Stimulated activated CD4-positive, alpha-beta T cell treated with anti-CD3 and anti-CD28 coated beads, Interleukin-1b, Interleukin-23, amount 100 ng/mL, for 4 hours (primary cell): ENCODE measurements at places on chromosomes 2 and 18.

GRCh38 chr2:164429354-164429753, 191.9 kb downstream of the GRB14 start:
- DNase-seq, result no peak

GRCh38 chr2:156907806-156908205, 349.7 kb upstream of the GALNT5 start:
- DNase-seq, result no peak

- no peak for DNase-seq
Observed at GRCh38 chr18:75170916-75171315, 38.0 kb downstream of the PTGR3 start.

GRCh38 chr2:226420646-226421045, 379.0 kb downstream of the IRS1 start:
- no peak for DNase-seq

- no peak for DNase-seq
Observed at GRCh38 chr2:163764566-163764965, 28.8 kb upstream of the FIGN start.

- no peak for DNase-seq
Observed at GRCh38 chr2:60520917-60521539, 32.4 kb downstream of the BCL11A start.

GRCh38 chr18:51110073-51110797, 80.2 kb downstream of the SMAD4 start:
- peak; percentile 74 for DNase-seq

DNA sequence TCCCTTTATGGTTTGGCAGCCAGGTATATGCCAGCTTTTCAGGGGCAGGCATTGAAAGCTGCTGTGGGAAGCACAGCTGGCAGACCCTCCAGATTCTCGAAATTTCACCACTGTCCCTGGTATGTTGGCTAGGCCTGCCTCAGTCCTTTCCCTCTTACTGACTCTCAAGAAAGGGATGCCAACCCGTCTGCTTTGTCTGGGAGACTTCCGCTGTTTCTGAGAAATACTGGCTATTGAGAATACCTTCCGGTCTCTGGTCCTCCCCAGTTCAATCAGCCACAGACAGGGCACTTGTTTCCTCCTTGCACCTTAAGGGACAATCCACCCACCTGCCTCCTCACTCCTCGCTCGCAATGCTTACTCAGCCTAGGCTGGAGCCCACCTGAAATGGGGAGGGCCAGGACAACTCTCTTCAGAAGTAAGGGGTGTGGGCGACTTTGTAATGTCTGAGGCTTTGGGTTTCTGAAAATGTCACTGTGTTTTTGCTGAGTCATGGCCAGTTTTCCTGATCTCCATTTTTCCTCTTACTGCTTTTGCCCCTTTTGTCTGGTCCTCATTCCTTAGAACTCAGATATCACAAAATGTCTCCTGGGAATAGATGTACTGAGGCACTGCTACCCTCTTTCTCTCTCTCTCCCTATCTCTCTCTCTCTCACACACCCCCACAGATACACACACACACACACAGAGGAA, 571.1 kb downstream of the TNS1 start:
- no peak for DNase-seq

GRCh38 chr2:169983506-169983905, 156.3 kb downstream of the UBR3 start:
- no peak for DNase-seq

DNA sequence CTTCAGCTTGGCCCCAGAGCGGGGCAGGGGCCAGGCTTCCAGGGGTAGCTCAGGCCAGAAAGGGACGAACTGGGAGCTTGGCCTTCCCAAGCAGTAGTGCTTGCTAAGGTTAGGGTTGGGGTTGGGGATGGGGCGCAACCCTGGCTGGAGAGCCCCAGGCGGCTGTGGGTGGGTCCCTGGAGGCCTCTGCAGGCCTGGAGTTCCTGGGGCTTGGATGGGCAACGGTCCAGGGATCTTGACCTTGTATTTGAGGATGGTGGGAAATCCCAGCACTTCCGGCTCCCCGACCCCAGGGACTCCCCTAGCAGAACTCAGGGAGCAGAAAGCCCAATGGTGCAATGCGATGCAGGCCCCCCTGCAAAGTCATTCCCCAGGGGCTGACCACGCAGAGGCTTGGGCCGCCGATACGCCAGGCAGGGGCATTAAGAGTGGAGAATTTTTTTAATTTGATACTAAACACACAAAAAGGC, 12.6 kb upstream of the MLPH start:
- DNase-seq, result no peak

DNA sequence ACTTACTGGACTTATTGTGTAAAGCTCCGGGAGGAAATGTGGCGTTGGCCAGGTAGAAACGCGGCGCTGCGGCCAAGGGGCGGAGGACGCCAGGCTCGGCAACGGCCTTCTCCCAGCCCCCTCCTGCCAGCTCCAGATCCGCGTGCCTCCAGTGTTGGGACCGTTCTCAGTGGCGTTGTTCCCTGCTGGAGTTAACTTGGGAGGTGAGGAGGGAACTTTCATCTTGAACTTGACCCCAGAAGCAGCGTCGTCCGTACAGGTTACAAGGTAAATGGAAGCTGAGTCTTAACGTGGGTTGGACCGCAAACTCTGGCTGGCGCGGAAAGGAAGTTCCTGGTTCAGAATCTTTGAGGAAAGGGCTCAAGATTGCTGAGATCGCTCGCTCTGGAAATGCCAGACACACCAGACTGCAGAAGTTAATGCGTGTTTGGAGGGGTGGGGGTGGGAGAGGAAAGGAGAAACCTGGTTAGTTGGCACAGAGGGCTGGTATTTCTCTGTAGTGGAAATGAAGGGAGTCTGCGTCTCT, 1.3 kb downstream of the TANC1 start:
- no peak for DNase-seq

DNA sequence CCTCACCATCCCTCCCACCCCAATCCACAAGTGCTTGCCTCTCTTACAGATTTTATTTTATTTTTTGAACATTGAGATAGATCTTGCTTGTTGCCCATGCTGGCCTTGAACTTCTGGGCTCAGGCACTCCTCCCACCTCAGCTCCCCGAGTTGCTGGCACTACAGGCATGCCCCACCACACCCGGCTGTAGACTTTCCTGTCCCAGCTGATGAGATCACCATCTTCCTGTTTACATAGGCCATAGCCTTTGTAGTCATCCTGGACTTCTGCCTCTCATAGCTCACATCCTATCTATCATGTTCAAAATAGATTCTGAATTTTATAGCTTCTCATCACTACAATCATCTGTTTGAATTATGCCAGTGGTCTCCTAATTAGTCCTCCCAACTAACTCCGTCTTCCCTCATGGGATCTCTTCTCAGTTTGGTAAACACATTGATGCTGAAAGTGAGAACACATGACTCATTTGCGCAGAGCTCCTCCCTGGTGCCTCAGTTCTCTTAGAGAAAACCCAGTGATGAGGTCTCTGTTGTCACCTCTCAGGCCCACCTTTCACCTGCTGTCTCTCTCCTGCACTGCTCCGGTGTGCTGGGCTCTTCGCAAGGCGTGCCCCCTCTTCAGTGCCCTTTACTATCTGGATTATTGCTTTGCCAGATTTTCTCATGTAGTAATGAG, 243.0 kb downstream of the ZNF407 start:
- no peak for DNase-seq

- no peak for DNase-seq
Observed at GRCh38 chr2:9617749-9618148, 13.0 kb downstream of the YWHAQ start.

GRCh38 chr2:154195644-154196195, 324.0 kb downstream of the GALNT13 start:
- DNase-seq, result no peak

- DNase-seq, result no peak
Observed at GRCh38 chr18:56652802-56653201, 1.6 kb downstream of the WDR7 start.

DNA sequence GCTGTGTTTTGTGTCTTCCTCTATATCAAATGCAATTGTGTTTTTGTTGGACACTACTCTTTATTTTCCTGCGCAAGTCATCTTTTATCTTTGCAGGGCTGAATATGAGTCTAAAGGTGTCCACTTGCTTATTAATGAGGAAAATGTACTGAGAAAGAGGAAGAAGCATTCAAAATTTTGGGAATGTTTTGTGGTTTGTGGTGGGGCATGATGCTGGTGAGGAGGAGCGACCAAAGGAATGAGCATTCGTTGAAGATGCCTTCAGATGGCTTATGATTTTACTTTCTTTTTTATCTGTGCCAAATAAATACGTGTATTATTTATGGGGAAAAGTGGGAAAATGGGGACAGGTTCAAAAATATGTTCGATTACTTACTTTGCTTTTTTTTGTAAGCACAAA, 63.9 kb upstream of the SMIM21 start:
- no peak for DNase-seq

GRCh38 chr2:220966636-220967035, 605.5 kb downstream of the EPHA4 start:
- DNase-seq, result no peak

DNA sequence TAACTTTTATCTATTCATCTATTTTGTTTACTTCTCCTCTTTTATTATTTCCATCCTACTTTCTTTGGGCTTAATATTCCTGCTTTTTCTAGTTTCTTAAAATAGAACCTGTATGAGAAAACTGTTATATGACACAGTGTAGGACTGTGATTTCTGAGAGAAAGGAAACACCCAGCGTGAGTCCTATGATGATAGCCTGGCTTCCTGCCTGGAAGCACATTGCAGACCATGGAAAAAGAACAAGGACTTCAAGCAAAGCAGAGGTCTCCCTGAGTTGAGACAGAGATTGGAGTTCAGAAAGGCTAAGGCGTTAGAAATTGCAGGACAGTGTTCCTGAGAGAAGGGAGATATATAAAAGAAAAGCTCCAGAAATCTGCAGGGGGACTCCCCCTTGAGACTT, 7.8 kb downstream of the RBM44 start:
- no peak for DNase-seq

DNA sequence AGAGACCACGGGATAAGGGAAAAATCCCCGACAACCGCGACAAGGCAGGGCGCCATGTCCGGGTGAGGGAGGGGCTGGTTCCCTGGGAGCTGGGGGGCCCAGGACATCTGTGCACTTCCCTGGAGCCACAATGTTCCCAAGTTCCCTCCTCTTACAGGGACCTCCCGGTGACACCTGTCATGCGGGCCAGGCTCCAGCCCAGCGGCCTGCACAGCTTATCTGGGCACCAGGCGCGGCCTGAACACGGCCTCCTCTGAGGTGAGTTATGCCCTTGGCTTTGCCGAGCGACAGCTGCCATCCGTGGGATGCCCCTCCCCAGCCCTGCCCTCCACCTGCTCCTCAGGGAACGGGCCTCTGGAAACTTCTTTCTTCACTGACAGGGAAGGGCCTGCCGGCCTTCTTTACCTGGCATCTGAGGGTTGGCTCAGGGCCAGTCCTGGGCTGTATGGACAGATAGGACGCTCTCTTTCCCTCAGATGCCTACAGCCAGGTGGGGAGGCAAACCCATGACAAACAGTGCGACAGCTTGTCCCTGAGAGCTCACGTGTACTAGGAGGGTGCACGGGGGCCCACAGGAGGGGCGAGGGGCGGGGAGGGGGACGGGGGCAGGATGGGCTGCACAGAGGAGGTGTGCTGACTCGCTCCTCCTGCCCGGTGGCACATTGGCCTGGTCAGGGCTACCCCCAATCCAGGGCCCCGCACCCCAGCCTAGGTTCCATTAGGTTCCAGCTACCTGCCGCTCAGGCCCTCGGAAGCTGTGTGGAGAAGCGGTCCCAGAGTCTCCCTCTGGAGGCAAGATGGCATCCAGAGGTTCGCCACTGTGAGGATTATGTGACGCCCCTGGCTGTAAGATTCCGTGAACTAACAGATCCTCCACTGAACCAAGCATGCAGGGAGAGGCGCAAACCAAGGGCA, 34.9 kb upstream of the HPCAL1 start:
- DNase-seq, result no peak

- no peak for DNase-seq
Observed at GRCh38 chr2:229749779-229750178, 35.4 kb upstream of the DNER start.

GRCh38 chr18:11957636-11958035, 23.7 kb upstream of the IMPA2 start:
- no peak for DNase-seq

GRCh38 chr2:189500456-189501160, 59.3 kb downstream of the WDR75 start:
- DNase-seq, result no peak

DNA sequence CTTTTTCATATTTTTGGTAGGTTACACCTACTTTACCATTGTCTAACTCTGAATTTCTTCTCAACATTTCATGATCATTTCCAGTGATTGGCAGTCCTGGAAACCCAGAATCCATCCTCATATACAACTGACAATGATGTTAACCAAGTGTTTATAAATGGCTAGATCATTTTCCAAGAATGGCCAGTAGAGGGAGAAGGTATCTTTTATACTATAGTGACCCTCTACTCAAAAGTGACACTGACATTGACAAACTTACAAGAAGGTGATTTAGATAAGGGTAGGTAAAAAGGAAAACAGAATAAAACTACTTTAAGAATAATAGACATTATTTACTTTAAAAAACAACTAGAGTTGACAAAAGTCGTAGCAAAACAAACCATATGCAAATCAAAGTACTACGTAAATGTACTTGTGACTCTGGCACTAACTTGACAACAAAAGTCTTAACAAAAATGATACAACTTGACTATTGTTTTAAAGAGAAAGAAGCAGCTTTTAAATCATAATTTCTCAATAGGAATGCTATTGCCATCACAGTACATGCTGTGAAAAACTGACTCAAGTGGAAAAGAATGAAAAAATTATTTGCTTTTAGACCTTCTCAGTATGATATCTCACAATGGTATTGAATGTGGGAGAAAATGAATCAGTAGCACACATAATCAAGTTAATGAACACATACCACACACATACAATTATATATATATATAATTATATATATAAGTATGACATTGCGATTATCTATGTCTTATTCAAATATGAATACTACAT, 76.6 kb upstream of the GRB14 start:
- DNase-seq, result no peak

- no peak for DNase-seq
Observed at GRCh38 chr18:23924813-23925212, 89.7 kb upstream of the TTC39C start.

DNA sequence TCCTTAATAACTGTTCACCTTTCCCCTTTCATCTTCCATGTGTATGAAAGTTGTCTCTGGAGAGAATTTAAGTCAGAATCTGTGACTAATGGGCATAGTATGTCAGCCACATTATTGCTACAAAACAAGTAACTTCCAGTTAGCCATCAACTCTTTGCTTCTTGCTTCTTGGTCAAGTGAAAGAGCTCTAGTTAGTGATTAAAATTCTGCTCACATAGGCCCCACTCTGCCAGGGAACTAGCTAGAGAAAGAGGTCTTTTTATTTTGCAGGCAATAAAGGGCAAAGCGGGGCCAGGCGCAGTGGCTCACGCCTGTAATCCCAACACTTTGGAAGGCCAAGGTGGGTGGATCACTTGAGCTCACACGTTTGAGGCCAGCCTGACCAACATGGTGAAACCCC, 64.6 kb downstream of the COLEC12 start:
- no peak for DNase-seq

- no peak for DNase-seq
Observed at GRCh38 chr18:22176420-22177326, 7.3 kb downstream of the GATA6 start.

GRCh38 chr2:25570161-25570845, 103.1 kb downstream of the DTNB start:
- no peak for DNase-seq

- DNase-seq, result no peak
Observed at GRCh38 chr2:74695663-74696062, 41.6 kb downstream of the SEMA4F start.
